Neural progenitor cell (in vitro differentiated cells): ENCODE measurements at places on chromosomes 16 and 17. TPM values are rescaled to one million over a fixed set of nuclear protein-coding genes. Genes with fewer than 3 reads are reported as not detected.

Gene PRKCB
- total RNA-seq, result 5.0 and 9.5 TPM in 2 replicates

Gene CLEC18C
- total RNA-seq, result 0.51 and 3.8 TPM in 2 replicates

Gene WNT3
- 1.1 and 1.7 TPM in 2 replicates for total RNA-seq

Gene SLC16A11
- not detected in 2 replicates for total RNA-seq

Gene CAPNS2
- 0.24 TPM in 1 of 2 replicates, not detected in the other for total RNA-seq

Gene EFCAB5
- total RNA-seq, result 0.09 and 0.71 TPM in 2 replicates

Gene OR1A1
- total RNA-seq, result not detected in 2 replicates

Gene GUCY2D
- 0.37 TPM in 1 of 2 replicates, not detected in the other for total RNA-seq

Gene TNFRSF17
- not detected in 2 replicates for total RNA-seq

Gene KRTAP4-4
- total RNA-seq, result not detected in 2 replicates

Gene ZSCAN10
- 5.4 and 16.2 TPM in 2 replicates for total RNA-seq

Gene SMYD4
- 24.0 and 24.4 TPM in 2 replicates for total RNA-seq

Gene CD300E
- total RNA-seq, result not detected in 2 replicates

Gene KRTAP4-9
- total RNA-seq, result not detected in 2 replicates

Gene IRX6
- not detected in 2 replicates for total RNA-seq

Gene PSMD11
- total RNA-seq, result 74.5 and 101 TPM in 2 replicates

Gene NETO2
- 32.0 and 37.4 TPM in 2 replicates for total RNA-seq

Gene AP2B1
- total RNA-seq, result 120 and 125 TPM in 2 replicates

Gene HP
- total RNA-seq, result not detected in 2 replicates

Gene CCNF
- total RNA-seq, result 41.6 and 67.3 TPM in 2 replicates

Gene FOXJ1
- 0.49 and 1.7 TPM in 2 replicates for total RNA-seq

Gene WFIKKN1
- 5.9 and 22.5 TPM in 2 replicates for total RNA-seq

Gene PSME3
- total RNA-seq, result 106 and 108 TPM in 2 replicates

Gene BRICD5
- total RNA-seq, result 5.2 and 14.5 TPM in 2 replicates

Gene CXCL16
- total RNA-seq, result 0.21 and 0.43 TPM in 2 replicates

Gene TMEM114
- 1.3 TPM in 1 of 2 replicates, not detected in the other for total RNA-seq
